ENCODE measurements at places on chromosomes 7 and 10.

DNA sequence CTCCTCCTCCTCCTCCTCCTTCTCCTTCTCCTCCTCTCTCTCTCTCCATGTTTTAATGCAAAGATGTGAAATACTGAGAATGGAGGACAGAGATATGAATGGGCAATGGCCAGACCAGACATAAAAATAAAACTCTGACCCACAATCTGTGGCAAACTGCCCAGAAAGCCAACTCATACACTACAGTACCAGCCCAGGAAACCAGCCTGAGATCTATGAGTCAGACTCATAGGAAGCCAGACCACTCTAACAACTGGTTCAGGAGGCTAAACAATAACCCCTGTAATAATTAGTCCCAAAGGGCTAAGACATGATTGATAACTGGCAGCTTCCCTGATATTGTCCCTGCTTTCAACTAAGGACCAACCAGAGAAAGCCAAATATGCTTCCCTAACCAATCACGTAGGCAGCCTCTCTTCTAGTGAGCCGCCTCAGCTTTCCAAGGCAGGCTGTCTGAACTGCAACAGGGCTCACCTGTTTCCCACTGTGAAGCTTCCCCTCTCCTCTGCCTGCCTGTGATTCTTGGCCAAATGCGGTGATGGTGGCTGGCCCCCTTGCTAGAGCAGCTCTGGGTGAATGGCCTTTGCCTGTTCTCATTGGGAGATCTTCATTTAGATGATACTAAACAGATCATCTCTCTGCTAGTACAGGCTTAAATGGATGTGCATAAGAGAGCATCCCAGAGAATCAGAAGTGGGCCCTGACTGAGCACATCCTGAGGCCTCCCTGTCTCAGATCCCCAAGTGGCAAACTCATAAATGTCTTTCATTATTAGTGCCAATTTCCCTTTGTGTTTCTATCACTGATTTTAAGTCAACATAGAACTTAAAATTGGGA lies 817.6 kb downstream of the TNS3 start:
- DNase-seq, result no peak

GRCh38 chr7:135578569-135578968 lies 20.9 kb downstream of the NUP205 start:
- DNase-seq, result no peak

DNA sequence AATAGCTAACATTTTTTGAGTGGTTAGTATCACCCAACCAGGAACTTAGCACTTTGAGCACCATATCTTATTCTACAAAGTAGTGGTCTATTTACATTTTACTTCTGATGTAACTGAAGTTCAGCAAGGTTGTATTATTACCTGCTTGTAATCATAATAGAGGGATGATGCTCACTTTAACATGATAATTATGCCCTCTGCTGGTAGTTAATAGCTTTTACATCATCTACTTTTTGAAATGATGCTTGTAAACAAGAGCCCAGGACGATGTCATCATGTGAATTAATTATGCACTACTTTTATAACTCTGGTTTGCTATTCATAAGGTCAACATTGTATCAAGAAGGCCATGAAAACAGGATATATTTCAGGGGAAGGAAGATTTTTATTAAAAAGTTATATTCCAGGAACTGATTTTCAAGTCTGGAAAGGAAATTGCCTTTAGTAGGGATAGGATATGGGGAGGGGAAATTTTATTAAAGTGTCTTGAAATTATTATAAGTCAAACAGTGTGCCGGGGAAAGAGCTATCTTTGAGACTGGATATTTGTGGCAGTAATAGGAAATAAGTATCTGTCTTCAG lies 80.3 kb upstream of the SCIN start:
- DNase-seq, result peak; percentile 35

DNA sequence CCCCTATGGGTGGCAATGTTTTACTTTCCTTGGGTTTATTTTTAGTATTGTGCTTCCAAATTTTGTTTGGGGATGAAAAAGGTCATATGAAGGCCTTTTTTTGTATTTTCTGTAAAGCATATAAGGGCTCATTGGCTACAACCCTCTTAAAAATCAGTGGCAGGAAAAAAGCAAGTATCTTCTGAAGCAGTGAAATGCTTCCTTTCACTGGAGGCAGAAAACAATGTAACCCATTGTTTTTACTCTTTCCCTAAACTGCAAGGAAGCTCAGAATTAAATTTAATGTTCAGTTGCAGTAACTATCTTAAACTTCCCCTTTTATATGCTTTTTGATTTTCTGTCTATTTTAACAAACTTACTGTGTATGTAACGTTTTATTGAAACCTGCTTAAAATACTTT lies 148.7 kb upstream of the LYZL1 start:
- no peak for DNase-seq

GRCh38 chr7:41033500-41033899 lies 669.4 kb downstream of the INHBA start:
- DNase-seq, result no peak

DNA sequence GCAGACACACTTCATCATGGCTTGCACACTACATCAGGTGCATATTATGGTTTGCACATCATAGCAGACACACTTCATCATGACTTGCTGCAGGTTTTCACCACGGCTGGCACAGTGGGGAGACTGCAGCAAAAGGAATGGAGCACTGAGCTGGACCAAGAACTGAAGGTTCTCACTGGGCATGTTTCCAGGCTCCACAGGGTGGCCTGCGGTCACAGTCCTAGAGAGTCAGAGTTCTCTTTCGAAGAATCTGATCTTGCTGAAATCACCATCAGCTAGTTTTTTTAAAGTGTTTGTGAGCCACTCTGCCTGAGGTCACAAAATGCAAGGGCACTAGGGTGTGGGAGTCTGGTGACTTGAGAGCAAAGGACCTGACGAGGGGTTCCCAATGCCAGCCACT lies 140.4 kb upstream of the NPY start:
- DNase-seq, result no peak

DNA sequence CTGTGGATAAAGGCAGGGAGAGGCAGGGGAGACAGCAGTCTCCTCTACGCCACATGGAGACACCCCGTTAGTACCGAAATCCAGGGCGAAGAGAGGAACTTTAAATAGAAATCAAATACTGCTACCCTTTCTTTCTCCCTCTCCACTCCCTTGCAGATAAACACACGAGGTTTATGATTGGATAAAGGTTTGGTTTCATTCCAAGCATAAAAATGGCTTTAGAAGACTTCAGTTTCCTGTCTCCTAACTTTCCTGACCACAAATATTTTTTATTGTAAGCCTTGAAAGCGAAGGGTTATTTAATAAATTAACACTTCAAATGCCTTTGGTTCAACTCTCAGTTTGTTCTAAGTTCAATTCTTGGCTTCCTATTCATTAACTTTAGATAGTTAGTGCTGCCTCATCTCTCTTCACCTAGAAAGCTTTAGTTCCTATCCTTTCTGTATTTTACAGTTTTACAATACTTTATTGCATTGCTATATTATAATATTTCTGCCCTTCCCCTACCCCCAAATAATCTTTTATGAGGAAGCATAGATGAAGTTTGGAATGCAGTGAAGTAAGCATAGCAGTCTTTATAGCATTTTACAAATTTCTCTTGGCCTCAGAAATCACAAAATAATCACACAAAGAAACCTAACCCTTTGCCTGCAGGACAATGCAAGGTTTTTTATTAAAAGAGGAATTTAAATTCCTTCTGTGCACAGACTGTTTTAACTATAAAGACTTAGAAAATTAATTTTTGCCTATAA lies 31.5 kb upstream of the ARID5B start:
- no peak for DNase-seq

DNA sequence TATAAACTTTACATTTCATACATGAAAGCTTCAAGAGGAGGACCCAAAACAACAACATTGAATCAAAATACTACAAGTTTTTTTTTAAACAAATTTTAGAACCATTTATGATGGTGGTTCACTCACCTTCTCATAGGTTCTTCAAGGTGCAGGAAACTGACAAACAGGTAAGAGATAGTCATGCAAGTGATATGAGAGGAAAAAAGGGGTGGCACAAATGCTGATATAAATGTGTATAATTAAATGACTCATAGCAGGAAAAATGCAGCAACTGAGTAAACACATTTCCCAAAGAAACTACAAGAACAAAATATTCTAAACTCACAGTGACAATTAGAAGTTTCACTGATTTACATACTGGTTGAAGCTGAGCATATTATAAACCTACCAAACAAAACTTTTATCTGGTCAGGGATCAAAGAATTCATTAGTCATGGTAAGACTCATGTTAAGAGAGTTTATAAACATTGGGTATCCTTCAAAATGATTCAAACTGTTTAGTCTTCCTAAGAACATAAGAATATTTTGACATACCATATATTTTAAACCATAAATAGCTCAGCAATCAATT lies 14.1 kb downstream of the ZWINT start:
- no peak for DNase-seq

DNA sequence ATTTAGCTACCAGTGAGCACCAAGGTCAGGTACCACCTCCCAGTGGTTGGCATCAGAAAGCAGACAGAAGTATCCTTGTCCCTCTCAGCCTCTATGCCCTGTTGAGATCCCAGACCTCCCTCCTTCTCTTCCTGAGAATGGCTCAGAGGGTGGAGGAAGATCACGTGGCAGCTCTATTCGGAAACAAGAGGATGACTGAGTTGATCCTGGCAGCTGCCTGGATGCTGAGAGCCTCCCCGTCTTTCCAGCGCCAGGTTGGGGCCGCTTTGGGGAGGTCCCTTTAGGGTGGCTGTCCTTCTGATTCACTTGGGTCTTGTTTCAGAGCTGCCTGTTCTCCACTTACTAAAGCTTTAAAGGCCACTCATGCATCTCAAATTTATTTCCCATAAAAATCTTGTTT lies 36.9 kb upstream of the NPFFR1 start:
- DNase-seq, result no peak

DNA sequence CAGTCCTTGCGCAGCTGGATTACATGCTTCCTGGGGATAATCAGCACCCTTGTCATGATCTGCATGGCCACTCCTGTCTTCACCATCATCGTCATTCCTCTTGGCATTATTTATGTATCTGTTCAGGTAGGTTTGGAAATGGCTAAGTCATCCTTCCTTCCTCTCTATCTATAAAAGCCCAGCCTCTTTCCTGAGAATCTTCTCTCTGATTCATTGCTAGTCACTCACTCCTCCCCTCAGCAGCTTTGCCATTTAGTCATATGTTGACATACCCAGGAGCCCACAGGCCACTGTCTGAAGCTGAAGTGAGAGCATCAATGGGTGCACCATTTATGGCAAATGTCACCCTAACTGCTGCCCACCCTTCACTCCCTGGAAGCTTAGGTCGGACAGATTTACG lies 52.0 kb downstream of the ABCC2 start:
- no peak for DNase-seq

GRCh38 chr10:13859979-13860654 lies 273.4 kb downstream of the PRPF18 start:
- DNase-seq, result no peak

DNA sequence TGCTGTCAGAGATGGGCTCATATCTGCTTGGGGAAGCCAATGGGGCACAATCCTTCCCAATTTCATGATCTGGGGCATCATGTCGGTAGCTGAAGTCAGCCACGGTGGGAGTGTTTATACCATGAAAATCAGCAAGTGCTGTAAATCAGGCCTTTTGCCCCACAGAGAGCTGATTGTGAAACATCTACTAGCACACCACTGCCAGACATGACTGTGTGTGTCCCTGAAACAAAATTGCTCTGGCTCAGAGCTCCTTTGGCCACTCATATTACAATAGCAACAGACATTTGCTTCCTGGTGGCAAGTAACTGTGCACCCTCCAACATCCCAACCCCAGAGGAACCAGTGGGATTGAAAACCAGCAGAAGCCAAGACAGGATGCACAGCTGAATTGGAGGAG lies 23.7 kb downstream of the GPR26 start:
- no peak for DNase-seq

DNA sequence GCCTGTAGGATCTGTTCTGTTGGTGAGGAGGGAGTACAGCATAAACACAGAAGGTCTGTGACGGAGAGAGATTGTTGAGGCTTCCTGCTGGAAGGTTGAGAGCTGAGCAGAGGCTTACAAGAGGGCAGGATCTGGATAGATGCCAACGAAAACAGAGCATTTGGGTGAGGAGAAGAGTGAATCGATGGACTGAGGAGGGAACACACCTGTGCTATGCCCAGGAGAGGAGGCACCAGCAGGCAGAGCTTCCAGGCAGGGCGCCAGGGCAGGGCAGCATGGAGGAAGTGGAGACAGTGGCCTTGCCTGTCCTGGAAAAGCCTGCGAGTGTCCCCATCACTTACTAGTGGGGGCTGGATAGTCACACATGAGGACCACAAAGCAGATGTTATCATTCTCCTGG lies 282.9 kb downstream of the PAXIP1 start:
- no peak for DNase-seq

GRCh38 chr10:103451091-103451813 lies 918 bp downstream of the CALHM2 start:
- DNase-seq, result peak; percentile 56

DNA sequence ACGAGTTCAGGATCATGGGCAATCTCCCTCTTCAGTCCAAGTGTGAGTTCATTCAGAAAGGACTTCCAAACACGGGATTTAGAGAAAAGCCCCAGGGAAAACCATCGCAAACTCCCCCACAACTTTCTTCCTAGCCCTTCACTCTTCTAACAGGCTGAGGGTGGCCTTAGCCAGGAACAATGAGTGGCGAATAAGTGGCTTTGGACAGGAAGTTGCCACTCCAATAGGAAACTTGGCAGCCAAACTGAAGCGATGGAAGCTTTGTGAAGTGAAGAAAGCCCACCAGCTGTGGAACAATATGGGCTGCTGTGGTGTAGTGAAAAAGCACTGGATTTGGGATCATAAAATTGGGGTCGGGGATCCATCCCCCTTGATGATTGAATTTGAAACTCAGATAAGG lies 193.2 kb downstream of the TEX36 start:
- no peak for DNase-seq

DNA sequence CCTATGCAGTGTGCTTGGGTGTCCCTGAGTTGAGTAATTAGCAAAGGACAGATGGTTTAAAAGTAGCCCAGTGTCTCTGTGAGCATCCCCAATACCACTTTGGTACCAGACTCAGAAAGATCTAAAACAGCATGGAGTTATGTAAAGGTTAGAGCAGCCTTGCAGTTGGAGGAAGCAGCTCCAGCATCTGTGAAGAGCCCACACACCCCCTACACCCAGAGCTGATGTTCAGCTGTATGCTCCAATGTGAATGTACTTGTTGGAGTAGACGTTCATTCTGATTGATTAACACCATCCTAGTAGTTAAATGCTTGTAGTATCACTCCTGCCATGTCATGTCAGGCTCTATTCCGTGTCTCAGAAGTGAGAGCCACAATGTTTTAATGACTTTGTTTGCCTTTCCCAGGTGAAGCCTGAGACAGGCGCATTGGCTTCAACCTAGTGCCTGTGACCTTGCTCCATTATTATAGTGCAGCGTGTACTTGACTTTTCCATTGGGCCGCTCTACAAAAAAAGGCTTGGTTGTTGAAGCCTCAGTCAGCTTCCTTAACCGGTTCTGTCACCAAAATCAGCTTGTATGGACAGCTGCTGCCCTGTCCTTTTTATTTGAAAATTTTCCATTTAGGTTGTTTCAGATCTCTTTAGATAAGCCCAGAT lies 154.2 kb downstream of the LCOR start:
- no peak for DNase-seq

Data from CD4-positive, alpha-beta T cell treated with Interferon alpha-2 for 1 hour (primary cell).